ENCODE measurements at places on chromosomes 5 and 9.

GRCh38 chr5:154701181-154701580 is 54.0 kb upstream of the LARP1 start:
- no peak for DNase-seq

- DNase-seq = no peak
Observed at GRCh38 chr9:2384741-2385140, 236.8 kb upstream of the VLDLR start.

DNA sequence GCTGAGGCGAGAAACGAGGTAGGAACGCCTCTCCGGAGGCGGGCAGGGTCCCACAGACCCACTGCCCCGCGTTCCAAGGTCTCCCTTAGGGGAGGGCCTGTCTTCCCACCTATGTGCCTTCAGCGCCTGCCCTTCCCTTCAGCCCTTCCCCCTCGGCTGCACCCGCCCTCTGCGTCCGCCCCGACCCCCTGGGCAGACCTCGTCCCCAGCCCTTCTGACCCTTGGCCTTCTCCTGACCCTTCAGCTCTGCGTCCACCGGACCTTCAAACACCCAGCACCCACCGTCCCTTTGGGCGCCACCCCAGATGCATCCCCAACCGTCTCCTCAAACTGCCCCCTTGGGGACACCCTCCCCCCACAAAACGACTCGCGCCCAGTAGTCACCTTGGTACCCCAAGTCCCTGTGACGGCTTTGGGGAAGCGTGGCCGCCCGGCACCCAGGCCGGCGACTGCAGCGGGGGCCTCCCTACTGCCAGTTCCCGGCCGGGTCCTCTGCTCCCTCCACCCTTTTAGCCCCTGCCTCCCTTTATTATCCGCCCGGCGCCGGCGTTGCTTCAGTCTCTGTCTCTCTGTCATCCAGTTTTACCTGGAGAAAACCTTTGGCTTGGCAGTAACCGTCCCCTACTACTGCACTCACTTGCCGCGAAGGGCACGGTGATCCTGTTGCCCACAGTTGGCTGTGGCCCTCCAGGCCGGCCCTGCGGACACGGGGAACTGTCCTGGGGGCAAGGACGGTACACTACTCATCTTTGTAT is 421 bp downstream of the RUSC2 start:
- no peak for DNase-seq

DNA sequence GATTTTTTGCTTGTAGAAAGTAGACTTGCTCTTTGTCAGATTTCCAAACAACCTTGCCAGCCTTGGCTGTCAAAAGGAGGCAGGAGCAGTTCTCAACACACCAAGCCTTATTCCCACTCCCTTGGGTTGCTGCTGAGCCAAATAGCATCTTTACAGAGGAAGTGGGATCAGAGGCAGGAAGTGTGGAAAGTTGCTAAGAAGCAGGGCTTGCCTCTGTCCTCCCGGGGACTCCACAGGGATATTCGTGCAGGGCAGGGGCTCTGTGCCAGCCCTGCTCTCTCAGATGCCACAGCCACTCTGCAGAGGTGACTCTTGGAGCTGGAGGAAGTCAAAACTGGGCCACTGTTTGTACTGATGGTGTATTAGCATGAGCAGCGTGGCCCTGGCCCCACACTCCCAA is 24.3 kb downstream of the PTPDC1 start:
- DNase-seq = no peak

GRCh38 chr5:136811551-136811950 is 446.2 kb upstream of the TRPC7 start:
- DNase-seq = no peak

DNA sequence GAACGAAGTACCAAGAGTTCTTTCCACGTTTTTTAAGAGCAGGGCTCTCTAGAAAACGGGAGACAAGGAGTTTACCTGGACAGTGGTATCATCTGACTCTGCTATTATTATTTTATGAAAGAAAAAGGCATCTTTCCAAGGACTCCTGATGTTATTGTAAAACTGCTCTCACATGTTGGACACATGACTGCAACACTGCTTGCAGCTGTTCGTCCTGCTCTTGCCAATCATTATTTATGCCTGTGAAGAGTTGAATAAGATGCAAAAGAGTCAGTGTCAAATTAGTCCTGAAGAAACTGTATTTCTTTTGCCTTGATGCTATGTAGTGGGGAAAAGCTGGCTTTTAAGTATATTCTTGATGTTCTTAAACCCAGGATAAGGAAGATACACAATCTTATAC is 284.5 kb upstream of the PTGER4 start:
- DNase-seq = no peak

DNA sequence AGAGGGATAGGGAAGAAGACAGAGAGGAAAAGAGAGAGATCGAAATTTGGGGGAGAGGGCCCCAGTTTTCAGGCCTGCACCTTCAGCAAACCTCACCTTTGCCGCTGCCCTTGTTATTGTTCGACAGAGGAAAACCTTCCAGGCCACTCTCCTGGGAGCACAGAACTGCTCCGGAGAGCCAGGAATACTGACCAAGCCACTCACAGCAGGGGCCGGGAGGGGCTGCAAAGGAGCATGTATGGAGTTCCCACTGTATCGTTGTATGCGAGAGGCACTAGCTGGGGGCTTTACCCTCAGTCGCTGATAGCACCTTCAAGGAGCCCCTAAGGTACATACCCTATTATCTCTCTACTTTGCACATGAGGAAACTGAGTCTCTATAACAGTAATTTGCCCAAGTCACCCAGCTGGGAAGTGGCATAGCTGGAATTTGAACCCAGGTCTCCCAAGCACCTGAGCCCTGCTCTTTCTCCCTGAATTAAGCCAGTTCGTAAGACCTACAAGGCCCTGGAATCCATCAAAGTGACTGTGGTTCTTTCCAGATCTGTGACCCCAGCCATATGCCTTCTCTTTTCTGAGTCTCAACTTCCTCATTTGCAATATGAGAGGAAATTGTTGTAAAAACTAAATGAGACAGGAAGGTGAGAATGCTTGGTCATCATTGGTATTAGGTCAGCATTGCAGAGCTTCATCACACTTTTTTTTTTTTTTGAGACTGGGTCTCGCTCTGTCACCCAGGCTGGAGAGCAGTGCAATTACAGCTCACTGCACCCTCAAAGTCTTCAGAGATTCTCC is 21.0 kb upstream of the FOXE1 start:
- no peak for DNase-seq

DNA sequence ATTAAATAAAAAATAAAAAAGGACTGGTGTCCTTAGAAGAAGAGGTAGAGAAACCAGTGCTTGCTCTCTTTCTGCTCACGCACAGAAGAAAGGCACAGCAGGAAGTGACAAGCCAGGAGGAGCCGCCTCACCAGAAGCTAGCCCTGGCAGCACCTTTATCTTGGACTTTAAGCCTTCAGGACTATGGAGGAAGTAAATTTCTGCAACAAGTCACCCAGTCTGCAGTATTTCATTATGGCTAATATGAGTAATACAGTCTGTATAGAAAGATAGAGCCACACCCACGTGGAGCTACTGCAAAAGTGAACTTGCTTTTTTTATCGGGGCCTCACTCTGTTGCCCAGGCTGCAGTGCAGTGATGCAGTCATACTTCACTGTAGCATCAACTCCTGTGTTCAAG is 68.4 kb downstream of the PDZD2 start:
- no peak for DNase-seq

- no peak for DNase-seq
Observed at GRCh38 chr9:95409650-95410426, 92.3 kb upstream of the FANCC start.

GRCh38 chr5:150429410-150429873 is 16.7 kb upstream of the CD74 start:
- DNase-seq = no peak

DNA sequence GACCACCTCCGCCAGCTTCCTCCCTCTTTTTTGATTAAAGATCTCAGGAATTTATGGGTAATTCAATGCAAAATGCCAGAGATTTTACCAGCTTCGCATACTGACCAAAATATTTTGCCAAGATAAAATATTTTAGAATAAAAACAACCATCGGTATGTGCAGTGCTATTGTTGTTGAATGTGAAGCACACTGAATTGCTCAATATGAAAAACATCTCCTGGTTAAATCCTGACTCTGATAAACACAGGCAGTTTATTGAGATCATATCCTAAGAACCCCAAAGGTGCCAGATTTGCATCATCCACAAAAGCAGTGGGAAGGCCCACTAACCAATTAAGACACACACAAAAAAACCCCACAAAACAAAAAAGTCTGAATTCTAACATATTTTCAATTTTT is 202.4 kb downstream of the GLIS3 start:
- DNase-seq = no peak

DNA sequence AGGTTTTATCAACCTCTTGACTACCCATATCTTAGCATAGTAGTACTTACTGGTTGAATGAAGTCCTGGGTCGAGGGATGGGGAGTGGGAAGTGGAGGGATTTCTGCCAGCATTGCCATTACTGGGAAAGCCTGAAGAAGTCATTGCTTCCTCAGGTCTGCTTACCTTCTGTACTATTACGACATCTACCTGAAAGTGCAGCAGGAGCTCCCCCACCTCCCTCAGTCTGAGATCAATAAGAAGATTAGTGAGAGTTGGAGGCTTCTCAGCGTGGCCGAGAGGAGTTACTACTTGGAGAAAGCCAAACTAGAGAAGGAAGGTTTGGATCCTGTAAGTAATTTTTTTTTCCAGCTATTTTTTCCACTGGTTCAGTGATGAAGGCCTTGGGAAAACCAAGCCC is 5.8 kb downstream of the HMGXB3 start:
- no peak for DNase-seq

GRCh38 chr9:115241641-115242040 is 123.7 kb upstream of the TNC start:
- DNase-seq = no peak

DNA sequence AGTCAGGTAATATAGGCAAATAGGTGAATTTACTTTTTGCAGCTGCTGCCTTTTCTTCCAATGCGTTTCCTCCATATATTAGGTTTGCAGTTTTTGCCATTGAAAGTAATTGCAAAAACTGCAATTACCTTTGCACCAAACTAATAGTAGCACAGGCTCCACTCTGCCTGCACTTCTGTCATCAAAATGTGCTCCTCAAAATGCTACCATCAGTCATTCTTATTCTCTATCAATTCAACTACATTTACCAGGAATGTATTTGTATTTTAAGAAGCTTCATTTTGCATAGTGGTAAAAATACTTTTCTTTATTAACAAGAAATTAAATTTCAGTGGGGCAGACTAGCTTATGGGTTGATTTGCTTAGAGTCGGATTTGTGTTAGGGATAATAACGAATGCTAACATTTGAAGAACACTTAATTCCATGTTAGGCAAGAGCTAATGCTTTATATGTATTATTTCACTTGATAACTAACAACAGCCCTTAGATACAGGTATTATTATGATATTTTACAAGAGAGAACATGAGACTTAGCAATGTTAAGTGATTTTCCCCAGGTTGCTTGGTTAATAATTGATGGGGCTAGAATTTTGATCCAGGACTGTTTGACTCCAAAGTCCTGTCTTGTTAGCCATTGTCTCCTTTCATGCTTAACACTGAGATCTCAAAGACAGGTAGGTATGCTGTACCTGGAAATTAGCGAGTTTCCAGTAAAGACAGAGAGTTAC is 300.4 kb downstream of the MAN2A1 start:
- no peak for DNase-seq

- no peak for DNase-seq
Observed at GRCh38 chr5:95725071-95725820, 5.9 kb upstream of the RHOBTB3 start.

GRCh38 chr9:114723931-114724330 is 41.9 kb upstream of the TEX48 start:
- no peak for DNase-seq

- DNase-seq = no peak
Observed at GRCh38 chr5:35129921-35130485, 82.3 kb upstream of the AGXT2 start.
